Bronchus fibroblast of lung (primary cell): ENCODE measurements at places on chromosomes 2 and 18. TPM values are rescaled to one million over a fixed set of nuclear protein-coding genes. Genes with fewer than 3 reads are reported as not detected.

The DNAJC5G gene
- not detected in 2 replicates for total RNA-seq

The TFCP2L1 gene
- total RNA-seq: under 0.01 TPM in 1 of 2 replicates, not detected in the other

The CHRND gene
- not detected in 2 replicates for total RNA-seq

The STPG4 gene
- total RNA-seq: not detected in 2 replicates

The UGT1A3 gene
- not detected in 2 replicates for total RNA-seq

The ZC3H8 gene
- 0.74 and 2.5 TPM in 2 replicates for total RNA-seq
